Gastroesophageal sphincter (tissue), 4 donors: ENCODE measurements at places on chromosomes 3 and 15.

DNA sequence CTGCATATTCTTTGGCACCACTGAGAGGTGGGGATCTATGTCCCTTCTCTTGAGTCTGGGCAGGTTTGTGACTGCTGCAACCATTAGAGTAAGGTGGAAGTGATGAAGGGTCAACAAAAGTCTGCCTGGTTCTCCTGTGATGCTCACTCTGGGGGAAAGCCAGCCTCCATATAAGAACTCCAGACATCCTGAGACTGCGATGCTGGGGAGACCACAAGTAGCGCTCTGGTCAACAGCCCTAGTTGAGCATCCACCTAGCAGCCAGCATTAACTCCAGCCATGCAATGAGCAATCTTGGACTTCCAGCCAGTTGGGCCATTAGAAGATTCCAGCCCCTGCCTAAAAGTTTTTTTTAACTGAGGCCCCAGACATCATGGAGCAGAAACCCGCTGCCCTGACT, 62.8 kb downstream of the SCN11A start:
- no peaks in the 10 kb centered on the region for H3K36me3 ChIP-seq
- no peaks in the 10 kb centered on the region for H3K4me1 ChIP-seq
- H3K4me3 ChIP-seq: no peak overlapping the region
- ATAC-seq: no peak
- no peak overlapping the region for H3K27ac ChIP-seq
- peaks cover 10% of the 10 kb centered on the region for H3K27me3 ChIP-seq

DNA sequence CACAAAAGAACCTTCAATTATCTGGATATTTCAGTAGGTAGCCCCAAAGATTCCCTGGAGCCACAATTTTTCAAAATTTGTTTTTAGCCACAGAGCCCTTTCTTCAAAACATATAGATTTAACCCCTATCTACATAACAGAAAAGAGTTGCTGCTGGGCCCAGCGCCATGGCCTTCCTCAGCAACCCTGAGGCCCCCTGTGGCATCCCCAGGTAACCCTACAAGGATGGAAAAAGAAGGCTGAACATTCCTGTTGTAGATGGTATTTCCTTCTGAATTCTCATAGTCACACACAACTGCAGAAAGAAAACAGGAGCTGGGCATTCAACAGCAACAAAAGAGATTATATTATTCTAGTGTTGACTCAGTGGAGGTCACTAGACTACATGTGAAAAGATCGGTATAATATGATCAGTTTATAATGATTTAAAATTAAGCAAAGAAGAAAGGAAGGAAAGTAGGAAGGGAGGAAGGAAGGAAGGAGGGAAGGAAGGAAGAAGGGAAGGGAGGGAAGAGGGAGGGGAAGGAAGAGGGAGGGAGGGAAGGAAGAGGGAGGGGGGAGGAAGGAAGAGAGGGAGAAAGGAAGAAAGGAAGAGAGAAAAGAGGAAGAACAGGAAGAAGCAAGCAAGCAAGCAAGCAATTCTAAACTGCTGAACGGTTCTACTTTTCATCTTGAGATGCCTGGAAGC, 342.5 kb upstream of the NR2F2 start:
- H3K27me3 ChIP-seq: no peaks in the 10 kb centered on the region
- no peaks in the 10 kb centered on the region for H3K4me1 ChIP-seq
- no peaks in the 10 kb centered on the region for H3K36me3 ChIP-seq

GRCh38 chr3:186930641-186931531, 560 bp downstream of the ST6GAL1 start:
- peak; percentile 44 for ATAC-seq
- H3K36me3 ChIP-seq: no peaks in the 10 kb centered on the region
- peak overlapping the region; percentile 41 for H3K4me3 ChIP-seq
- H3K4me1 ChIP-seq: peaks cover 7% of the 10 kb centered on the region
- H3K27me3 ChIP-seq: peaks cover 27% of the 10 kb centered on the region

DNA sequence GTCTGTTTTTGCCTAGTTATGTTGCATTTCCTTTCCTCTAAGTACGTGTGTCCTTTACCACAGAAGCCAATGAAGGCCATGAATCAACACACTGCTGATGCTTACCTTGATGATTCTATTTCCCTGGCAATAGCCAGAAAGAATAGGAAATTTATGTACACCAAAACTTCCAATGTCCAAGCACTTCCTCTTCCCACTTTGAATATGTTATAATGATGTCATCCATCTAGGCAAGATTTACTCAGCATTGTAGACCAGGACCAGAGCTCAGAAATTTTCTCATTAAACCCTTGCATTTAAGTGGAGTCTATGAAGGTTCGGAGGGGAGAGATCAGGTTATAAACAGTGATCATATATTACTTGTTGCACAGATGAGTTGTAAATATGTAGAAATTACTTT, 126.0 kb downstream of the THRB start:
- no peak for ATAC-seq
- H3K36me3 ChIP-seq: no peaks in the 10 kb centered on the region
- no peak overlapping the region for H3K4me3 ChIP-seq
- peaks cover 27% of the 10 kb centered on the region for H3K4me1 ChIP-seq
- no peak overlapping the region for H3K27ac ChIP-seq

- H3K4me1 ChIP-seq: peaks cover 26% of the 10 kb centered on the region
- peak; percentile 44 for ATAC-seq
- peak overlapping the region; percentile 70 for H3K4me3 ChIP-seq
- no peaks in the 10 kb centered on the region for H3K27me3 ChIP-seq
- H3K27ac ChIP-seq: peak overlapping the region; percentile 100
Observed at GRCh38 chr3:120448756-120449155, 2.0 kb downstream of the FSTL1 start.

GRCh38 chr3:81068546-81068945, 692.9 kb downstream of the GBE1 start:
- H3K4me3 ChIP-seq: no peak overlapping the region
- no peaks in the 10 kb centered on the region for H3K27me3 ChIP-seq
- H3K4me1 ChIP-seq: no peaks in the 10 kb centered on the region
- no peak for ATAC-seq
